ENCODE measurements at places on chromosomes 13 and 19.

DNA sequence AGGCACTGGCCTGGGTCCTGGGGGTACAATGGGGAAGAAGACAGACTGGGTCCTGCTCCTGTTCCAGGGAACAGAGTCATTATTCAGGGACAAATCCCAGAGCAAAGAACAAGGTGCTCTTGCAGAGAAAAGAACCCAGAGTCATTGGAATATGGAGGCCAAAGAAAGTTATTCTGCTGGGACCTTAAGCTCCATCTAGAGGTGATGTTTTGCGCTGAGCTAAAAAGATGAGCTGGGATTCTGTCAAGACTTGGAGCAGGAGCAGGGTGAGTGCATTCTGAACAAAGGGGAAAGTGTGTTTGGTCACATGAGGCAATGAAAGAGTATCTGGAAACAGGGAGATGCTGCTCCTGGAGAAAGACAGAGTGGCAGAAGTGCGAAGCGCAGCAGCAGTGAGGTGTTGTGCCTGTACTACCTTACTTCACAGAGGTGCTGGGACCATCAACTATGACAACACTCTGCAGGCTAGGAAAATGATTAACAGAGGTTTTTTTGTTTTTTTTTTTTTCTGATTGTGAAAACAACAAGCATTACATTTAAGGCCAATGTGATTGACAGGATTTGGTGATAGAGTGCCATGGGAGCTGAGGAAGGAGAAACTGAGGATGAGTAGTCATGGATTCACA is 95.3 kb upstream of the TNFSF11 start:
- no peak for DNase-seq

- DNase-seq, result no peak
These were observed 1.4 kb upstream of the TSHZ3 start for GRCh38 chr19:31350693-31351055.

DNA sequence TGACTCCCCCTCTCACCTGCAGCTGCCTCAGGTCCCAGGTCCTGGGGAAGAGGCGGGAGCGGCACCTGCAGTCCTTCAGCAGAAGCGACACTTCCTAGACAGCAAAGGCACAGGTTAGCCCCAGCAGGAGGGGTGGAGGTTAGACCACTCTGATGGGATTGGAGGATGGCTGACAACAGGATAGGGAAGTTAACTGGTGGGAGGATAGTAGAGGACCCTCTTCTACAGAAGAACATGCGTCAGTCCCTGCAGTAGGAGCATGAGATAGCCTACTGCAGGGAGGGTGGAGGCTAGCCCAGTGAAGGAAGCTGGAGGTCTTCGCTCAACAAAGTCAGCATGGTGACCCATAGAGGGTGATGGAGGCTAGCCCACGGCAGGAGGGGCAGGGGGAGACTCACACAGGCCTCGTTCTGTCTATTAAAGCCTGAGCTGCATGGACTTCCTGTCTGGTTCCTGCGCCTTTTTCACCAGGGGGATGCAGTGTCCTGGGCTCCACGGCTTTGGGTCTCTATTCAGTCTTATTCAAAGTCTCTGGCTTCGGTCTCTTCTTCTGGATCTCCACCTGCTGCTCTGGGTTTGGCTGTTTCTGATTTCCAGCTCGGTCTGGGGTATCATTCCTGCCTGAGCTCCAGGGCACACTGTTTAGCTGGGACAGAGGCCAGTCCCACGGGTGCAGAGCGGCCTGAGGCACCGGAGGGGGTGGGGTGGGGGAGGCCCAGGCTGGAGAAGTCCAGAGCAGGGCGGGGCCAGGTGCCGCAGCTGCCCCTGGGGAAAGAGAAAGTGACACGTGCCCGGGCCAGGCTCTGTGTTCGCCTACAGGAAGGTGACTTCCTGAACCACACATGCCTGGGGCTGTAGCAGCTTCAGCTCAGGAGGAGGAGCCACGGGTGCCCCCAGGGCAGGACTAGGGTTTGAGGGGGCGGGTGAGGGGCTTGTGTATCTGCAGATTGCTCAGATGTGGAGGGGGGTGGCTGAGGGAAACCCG is 7.3 kb downstream of the IFNL3 start:
- no peak for DNase-seq

DNA sequence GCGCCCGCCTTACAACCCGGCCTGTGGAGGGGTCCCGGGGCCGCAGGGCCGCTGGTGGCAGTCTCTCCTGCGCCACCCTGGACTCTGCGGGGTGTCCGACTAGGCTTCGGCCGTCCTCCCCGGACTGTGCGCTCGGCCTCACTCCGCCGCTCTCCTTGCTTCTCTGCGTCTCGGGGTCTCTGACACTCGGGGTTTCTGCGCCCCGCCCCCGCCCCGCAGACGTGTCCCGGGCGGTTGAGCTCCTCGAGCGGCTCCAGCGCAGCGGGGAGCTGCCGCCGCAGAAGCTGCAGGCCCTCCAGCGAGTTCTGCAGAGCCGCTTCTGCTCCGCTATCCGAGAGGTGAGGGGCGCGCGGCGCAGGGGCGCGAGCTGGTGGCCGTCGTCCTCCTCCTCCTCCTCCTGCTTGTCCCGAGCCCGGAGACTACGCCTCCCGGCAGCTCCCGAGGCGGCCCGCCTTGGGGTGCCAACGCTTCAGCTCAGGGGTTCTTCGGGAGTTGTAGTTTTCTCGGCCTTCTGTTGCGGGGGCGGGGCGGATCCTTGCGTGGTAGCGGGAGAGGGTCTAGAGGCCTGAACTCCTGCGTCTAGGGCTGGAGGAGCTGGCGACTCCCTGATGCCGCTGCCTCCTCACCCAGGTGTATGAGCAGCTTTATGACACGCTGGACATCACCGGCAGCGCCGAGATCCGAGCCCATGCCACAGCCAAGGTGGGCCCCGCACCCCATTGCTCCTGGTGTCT is 627 bp downstream of the LIN7B start:
- no peak for DNase-seq

GRCh38 chr13:51687947-51688714 is 103.9 kb downstream of the WDFY2 start:
- no peak for DNase-seq

GRCh38 chr13:33087790-33088189 is 71.6 kb downstream of the KL start:
- DNase-seq, result no peak

DNA sequence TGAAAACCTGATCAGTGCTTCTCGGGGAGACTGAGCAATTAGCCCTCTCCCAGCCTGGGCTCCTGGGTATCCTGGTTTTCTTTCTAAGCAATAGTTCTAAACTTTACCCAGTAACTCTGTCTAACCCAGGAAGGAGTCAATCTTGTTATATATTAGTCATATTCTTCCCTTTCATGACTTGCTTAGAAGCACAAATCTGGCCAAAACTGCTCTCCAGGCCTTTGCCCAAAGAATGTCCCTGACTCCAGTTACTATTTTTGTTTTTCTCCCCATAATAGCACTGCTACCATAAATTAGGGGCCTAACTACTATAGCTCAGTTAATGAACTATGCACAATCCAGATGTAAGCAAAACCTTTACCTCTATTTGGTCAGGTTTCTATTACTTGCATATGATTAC is 355.8 kb upstream of the HTR2A start:
- no peak for DNase-seq

- DNase-seq, result no peak
These were observed 499.7 kb downstream of the COG6 start for GRCh38 chr13:40155201-40155600.

GRCh38 chr13:35499676-35500075 is 23.2 kb upstream of the MAB21L1 start:
- no peak for DNase-seq

- DNase-seq, result peak; percentile 86
These were observed at the start of gene TGFB1 for GRCh38 chr19:41353466-41354342. Gene TGFB1, minus strand, starts transcription at chr19:41353922. Its CDS starts 878 bp downstream, at chr19:41353044.

GRCh38 chr13:92602560-92602959 is 624.0 kb upstream of the GPC6 start:
- no peak for DNase-seq

DNA sequence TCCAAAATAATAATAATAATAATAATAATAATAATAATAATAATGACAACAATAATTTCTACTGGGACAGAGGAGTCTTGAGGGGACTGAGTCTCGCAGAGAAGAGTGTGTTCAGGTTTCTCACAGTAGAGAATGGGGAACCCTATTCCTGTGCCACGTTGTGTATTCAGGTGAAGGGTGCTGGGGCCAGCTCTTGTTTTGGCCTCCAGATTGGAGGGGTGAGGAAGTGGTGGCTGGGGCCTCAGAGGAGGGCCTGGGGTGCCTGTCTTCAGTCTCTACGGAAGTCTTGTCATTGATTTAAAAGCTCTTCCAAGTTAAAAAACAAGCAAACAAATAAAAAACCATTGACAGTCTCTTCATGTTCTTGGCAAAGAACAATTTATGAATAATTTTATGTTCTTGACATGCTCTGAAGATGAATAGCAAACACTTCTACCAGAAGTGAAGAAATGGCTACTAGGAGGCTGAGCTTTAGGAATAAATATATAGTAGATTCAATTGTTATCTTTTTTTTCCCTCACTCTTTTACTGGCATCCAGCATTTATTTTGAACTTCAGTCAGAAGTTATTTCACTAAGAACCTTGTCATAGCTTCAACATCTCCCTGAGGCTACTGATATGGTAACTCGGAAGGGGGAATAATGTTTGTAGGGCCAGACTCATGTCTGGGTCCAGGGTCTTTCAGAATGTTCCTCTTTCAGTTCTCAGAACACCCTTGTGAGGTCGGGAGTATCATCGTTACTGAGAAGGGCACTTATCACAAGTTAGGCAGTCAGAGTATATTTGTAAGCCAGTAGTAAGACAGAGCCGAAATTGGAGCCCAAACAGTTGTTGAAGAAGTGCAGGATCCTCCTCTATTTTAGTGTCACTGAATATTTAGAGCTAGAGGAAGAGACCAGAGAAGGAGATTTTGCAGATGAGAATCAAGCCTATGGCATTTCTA is 13.1 kb downstream of the LRCH1 start:
- no peak for DNase-seq

DNA sequence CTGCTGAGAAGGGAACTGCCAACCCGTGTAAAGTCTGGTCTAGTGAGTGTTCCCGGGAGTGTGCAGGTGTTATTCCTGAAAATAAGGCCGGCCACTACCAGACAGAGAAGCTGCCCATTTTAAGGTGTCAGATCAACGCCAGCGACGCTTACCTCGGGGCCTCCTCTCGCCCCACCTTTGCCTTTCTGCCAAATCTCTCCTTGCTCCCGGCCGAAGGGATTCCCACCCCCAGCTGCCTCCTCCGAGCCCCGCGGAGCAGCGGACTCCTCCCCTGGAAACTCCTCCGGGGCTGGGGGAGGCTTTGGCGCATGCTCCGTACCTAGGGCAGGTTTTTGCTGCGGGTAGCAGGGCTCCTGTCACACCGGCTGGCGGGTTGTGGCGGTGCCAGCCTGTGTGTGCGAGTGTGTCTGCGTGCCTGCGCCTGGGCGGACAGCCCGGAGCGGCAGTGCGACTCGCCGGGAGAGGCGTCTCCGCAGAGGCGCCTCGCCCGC is at the start of gene HS6ST3:
Gene HS6ST3, plus strand, starts transcription at position 359 of the 491 bp plus-strand sequence.
- no peak for DNase-seq

DNA sequence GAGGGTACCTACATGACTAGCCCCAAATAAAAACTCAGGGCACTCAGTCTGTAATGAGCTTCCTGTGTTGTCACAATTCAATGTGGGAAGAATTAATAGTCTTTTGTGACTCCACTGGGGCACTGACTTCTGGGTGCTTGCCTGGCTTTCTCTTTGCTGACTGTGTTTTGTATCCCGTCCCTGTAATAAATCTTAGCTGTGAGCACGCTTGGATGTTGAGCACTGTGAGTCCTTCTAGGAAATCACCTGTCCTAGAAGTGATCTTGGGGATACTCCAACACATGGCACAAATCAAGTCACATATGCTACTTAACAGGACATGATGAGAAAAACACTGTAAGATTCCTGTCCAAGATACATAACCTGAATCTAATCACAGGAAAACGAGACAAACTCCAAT is 83.0 kb downstream of the USP12 start:
- no peak for DNase-seq

DNA sequence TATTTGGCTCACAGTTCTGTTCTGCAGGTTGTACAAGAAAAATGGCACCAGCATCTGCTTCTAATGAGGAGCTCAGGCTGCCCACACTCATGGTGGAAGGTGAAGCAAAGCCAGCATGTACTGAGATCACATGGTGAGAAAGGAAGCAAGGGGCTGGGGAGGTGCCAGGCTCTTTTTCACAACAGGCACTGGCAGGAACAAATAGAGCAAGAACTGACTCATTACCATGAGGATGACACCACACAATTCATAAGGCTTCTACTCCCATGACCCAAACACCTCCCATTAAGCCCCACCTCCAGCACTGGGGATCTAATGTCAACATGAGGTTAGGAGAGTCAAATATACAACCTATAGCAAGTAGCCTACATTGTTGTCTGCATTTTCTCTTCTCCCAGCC is 522.6 kb downstream of the RFC3 start:
- no peak for DNase-seq

DNA sequence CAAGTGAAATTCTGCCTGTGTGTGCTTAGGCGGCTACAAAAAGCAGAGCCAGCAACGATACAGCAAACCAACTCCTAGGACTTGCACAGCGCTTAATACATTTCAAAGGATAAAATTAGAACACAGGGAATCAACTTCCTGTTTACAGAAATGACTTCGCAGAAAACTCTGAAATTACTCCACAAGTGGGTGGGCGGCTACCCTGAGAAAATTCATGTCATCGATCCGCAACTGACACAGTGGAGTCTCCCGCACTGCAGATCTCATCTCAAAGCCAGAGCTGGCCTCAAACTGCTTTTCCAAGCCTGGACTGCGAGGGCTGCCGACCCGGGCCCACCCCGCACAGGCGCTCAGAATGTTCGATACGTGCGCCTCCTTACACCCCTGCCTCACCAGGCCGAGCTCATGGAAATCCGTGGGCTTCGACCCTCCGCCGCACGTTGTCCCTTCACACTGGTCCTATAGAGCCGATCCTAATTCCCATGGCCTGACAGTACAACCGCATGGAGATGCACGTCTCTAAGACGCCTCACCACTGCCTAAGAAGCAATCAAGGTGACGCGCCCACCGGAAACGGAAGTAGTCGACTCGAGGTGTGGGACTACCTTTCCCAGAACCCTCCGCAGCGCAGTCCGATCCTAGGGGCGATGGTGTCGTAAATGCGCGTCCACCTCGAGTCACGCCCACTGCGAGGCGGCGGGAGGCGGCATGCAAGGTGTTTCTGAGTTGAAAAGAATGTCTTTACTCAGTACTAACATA is at the start of gene ZNF229:
Gene ZNF229, minus strand, starts transcription at position 557 of the 759 bp plus-strand sequence. CDS start 5,625 bp downstream, outside the sequence.
- no peak for DNase-seq

- DNase-seq, result no peak
These were observed 1594.5 kb upstream of the PCDH20 start for GRCh38 chr13:63010072-63010658.

DNA sequence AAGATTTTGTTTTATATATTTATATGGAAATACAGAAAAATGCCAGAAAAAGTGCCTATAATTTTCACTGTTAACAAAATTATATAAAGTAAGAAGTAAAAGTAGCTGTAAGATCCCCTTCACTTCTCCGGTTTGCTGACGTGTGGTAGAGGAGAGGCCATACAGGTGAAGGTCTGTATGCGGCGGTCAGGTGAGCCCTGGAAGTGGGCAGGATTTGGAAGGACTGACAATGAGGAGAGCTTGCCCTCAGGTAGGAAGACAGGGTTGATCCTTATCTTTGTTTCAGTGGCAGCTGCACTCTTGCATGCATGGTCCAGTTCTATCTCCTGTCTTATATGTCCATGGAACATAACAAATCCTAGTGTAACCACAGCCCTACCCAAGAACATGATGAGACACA is 16.9 kb upstream of the TFDP1 start:
- DNase-seq, result no peak
